ENCODE measurements at places on chromosomes 2 and 18.
A peak's percentile ranks its signal among the peaks of the same experiment; 100 is the strongest.

DNA sequence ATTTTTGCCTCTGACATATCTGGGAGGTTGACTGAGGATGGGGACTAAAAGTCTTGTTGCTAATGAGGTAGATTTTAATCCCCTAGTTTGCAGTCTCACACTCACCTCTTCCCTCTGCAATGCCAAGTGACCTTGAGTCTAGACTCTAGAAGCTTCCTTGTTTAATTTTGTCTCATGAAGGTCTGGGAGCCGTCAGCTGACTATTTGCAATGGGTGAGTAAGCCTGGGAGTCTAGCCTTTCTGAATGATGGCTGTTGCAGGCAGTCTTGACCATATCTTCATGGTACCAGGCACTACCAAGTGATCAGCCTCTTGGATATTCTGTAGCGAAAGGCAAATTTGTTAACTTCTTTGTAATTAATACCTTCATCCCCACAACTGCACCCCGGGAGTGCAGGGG, 61.2 kb downstream of the ARHGAP15 start:
- DNase-seq, result no peak

DNA sequence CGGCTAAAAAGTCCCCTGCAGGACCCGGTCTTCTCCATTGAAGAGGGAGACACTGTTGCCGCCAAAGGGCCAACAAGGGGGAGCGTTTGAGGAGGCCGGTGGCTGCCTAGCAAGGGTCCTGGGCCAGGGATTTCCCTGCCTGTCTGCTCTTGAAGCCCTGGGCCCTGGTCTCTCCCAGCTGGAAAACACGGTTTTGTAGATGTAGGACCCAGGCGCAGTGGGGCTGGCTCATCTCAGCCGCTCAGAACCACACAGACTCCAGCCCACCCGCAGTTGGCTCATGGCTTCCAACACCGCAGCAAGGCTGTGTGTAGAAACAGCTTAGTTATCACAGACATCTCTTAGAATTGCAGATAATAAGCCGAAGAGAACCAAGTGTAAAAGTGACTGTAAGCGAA, 57.1 kb upstream of the TWIST2 start:
- DNase-seq, result no peak

- no peak for DNase-seq
Observed at GRCh38 chr2:100104718-100105677, 37.4 kb downstream of the AFF3 start.

GRCh38 chr2:180604077-180604476, 376.3 kb upstream of the UBE2E3 start:
- no peak for DNase-seq

- DNase-seq, result peak; percentile 22
Observed at GRCh38 chr2:224426656-224427055, 24.7 kb upstream of the FAM124B start.

- DNase-seq, result no peak
Observed at GRCh38 chr18:79987566-79987965, 797 bp downstream of the TXNL4A start.

DNA sequence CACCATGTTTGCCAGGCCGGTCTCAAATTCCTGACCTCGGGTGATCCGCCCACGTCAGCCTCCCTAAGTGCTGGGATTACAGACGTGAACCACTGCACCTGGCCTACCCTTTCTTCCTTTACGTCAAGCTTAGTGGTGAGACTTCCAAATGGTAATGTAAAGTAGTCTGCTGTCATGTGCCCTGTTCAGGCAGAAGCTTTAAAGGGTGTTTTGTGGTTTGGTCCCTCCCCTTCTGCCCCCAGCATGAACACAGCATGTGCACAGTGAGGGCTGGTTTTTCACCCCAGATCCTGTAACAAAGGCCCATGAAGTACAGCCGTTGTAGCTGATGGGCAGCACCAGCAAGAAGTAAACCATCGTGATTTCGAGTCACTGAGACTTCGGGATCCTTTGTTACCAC, 2.7 kb upstream of the DTYMK start:
- no peak for DNase-seq

DNA sequence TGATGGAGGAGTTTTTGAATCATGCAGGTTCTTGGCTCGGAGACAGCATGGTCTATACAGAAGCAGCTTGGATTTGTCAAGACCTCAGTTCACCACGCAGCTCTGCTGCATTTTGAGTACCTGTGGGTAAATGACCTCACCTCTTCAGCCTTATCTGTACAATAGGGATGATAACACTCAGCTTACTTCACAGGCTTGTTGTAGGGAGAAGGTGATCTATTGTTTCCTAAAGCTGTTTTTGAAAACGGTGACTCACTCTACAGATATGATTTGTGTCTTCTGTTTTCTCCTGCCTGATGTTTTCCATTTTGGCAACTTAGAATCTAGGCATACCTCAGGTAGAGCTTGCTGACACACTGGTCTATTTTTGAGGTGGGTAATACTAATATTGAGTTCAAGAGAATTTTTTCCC, 80.3 kb downstream of the FMNL2 start:
- no peak for DNase-seq

GRCh38 chr2:60516383-60516811, 37.1 kb downstream of the BCL11A start:
- DNase-seq, result no peak

DNA sequence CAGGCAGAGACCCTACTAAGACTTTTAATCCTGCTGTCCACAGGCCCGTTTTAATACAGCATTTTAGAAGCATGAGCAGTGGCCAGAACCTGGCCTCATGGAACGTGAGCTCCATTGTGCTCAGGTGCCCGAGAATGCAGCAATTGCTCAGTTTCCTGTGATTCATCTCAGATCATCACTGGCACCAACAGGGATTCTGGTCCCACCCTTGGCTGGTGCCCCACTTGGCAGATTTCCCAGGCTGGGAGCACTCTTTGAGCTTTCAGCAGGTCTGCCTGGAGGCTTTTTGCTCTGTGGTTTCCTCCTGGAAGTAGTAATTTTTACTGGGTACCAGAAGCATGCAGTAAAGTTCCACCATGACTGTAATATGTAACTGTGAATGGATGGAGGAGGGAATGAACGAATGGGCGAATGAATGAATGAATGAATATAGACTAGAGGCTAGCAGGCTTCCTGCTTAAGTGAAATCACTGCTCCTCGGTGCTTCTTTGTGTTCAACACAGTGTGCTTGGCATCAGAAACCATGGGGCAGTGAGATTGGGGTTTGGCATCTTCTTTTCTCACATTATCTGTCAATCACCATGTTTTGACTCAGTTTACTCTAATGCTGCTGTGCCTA, 312.9 kb downstream of the PRKCE start:
- DNase-seq, result no peak

DNA sequence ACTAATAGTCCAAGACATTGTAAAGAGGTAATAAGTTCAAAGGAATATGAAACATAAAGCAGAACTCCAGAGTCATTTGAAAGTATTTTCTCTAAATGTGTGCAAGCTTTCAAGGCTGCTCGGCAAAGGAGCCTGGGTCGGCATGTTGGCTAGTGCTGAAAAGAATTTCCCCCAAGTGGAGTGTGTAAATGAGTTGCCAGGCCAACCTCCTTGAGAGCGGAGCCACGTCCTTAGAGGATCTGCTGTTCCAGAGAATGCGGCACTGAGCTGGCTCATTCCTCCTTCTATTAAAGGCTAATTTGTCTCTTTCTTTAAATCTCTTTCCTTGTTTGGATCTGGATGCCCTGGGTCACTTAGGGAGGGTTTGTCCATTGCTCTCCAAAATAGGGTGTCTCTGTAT, 127.5 kb downstream of the RDH14 start:
- no peak for DNase-seq

DNA sequence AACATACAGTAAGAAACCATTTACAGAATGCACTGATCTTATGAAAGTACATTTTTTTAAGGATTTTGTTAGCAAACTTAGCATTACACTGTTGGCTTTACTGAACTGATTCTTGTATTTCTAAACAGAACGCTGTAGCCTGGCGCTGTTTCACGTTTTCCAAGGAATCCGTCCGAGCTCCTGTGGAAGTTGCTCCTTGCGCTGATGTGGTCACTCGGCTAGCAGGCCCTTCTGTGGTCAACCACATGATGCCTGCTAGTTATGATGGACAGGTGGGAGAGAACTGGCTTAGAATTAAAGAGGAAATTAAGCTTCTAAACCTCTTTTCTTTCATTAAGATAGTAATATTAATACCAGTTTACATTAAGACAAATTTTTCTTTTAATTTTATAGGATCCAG, 76.8 kb downstream of the CEP192 start:
- DNase-seq, result no peak

GRCh38 chr2:159797543-159798375, at the start of gene CD302:
CD302 (minus strand) TSS chr2:159798208; CDS start chr2:159798198, 10 bp downstream.
- peak; percentile 49 for DNase-seq
